Right cardiac atrium (tissue), 5 donors: ENCODE measurements at places on chromosomes 6 and 20. TPM values are rescaled to one million over a fixed set of nuclear protein-coding genes. Genes with fewer than 3 reads are reported as not detected.
A peak's percentile ranks its signal among the peaks of the same experiment; 100 is the strongest.

EGFL8 gene
- 16.9 TPM for total RNA-seq

GRCh38 chr6:146028252-146028795, 538 bp upstream of the GRM1 start:
- peak; percentile 86 for DNase-seq

CST5 gene
- not detected for total RNA-seq

GRCh38 chr6:43181621-43181941, 415 bp upstream of the CUL9 start:
- DNase-seq: no peak

DNA sequence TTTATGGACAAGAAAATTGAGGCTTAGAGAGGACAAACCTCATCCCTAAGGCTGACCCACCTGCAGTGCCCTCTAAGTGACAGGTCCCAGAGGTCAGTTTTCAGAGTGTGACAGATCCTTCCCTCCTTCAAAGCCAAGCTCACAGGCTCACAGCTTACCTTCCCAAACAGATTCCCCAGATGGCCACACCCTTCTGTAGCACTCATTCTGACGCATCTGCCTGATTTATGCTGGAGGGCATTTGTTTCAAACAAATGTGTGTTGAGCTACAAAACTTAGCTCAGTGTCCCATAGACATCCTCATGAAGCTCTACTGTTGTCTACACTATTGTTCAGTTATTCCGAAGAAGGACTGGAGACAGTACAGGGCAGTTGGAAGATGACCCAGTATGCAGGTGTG, 60.6 kb upstream of the RIN2 start:
- DNase-seq: no peak

DNA sequence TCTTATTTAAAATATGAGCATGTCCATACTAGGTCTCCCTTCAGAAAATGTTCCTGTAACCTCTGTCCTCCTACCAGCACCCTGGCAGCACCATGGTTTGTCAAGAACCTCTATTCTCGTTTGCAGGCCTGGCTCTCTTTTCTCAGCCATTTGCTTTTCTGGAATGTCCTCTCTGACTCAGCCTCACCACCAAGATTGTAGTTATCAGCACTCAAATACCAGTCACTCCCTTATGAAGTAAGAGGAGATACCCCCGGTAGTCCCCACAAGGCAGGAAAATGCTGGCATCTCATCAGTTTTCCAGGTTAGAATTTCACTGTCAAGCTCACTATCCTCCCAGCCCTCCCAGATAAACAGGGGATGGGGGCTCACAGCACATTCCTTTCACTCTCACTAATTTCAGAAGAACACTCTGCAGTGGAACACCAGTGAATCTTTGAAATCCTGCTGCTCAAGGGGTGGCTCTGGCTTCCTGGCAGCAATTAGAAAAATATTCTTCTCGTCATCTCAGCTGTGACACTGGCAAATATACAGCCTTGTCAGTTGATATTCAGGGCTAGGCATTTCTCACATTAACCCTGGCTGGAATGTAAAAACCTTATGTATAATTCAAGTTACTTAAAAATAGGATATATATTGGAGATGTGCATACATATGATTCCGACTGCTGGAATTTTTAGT, 129.2 kb downstream of the TBX18 start:
- no peak for DNase-seq

- DNase-seq: no peak
These were observed 9.7 kb downstream of the LINC00237 start for GRCh38 chr20:21096321-21097043.

- no peak for DNase-seq
These were observed 219.0 kb downstream of the HACE1 start for GRCh38 chr6:104640761-104641160.

- DNase-seq: no peak
These were observed 279.5 kb downstream of the LRFN2 start for GRCh38 chr6:40307712-40308111.

MATN4 gene
- total RNA-seq: 0.17 TPM

PRICKLE4 gene
- 2.2 TPM for total RNA-seq

TREML2 gene
- not detected for total RNA-seq

- DNase-seq: no peak
These were observed 36.1 kb downstream of the MDFI start for GRCh38 chr6:41674231-41675000.

DNA sequence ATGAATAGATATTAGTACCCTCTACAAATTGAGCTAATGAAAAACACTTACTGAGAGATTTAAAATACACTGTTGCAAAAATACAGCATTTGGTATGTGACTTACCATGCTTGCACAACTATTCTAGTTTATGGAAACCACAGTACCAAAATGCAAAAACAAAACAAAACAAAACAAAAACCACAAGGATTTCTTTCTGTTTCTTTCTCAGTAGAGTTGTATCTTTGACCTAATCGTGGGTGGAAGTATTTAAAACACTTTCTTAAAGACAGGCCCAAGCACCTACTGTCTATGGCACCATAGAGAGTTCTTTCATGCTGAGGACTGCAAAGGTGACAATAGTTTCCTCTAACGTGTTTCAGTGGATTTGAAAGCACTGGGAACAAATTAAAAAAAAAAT, 95.3 kb upstream of the C6orf118 start:
- DNase-seq: no peak

TSPO2 gene
- total RNA-seq: not detected

- no peak for DNase-seq
These were observed 13.6 kb downstream of the FAM83B start for GRCh38 chr6:54860132-54860531.

- no peak for DNase-seq
These were observed 141.0 kb downstream of the TFAP2C start for GRCh38 chr20:56769921-56770600.

DNA sequence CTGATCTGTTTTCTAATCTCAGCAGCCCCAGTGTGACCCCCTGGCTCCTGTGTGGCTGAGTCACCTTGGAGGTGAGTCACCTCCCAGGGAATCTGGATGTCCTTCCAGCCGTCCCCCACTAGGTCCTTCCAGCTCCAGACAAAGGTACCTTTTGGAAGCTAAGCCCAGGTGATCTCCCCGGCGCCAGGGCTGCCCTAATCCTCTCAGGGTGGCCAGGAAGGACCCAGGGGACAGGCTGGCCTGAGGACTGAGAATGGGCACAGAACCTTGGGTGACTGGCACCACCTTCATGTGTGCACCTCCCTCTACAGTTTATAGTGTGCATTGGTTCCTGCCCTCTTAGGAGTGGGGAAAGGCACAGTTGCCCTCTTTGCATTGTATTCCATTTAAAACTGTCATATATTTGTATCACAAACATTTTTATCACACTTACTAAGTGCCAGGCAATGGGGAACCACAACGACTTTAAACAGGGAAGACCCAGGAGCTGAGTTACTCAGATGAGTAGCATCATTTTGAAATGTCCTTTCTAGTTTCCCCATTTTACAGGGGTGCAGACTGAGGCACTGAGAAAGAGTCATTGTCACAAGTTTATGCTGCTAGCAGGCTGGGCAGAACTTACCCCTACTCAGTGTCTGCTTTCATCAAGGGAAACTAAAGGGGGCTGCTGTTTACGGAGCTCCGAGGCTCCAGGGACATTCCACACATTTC, 2.6 kb upstream of the BPIFB4 start:
- no peak for DNase-seq

KCNG1 gene
- 1.5 TPM for total RNA-seq

TRDN gene
- 360 TPM for total RNA-seq

GRCh38 chr20:15875446-15875845, 697.8 kb downstream of the KIF16B start:
- no peak for DNase-seq

GRCh38 chr6:83998021-83998584, 35.5 kb upstream of the MRAP2 start:
- DNase-seq: no peak

- peak; percentile 71 for DNase-seq
These were observed 904 bp downstream of the B3GALT4 start for GRCh38 chr6:33277663-33278391.

DNA sequence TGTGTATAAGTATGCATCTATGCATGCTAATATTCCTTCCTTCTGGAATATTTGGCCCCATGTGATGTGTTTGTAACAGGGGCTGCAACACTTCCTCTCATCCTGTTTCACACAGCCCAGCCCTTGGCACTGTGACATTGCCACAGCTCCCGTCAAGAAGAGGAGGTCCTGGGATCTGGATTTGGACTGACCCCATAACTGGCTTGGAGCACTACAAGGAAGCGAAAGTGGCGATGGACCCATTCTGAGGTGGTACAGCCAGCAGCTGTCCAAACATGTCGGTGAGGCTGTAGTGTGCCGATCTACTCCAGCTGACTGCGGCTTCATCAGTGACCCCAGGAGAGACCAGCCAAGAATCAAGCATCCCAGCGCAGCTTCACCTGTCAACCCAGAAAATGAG, 18.2 kb downstream of the SYNDIG1 start:
- no peak for DNase-seq

GRCh38 chr6:119848696-119849095, 499.1 kb upstream of the MAN1A1 start:
- DNase-seq: no peak

HINT3 gene
- total RNA-seq: 27.4 TPM

FOXC1 gene
- total RNA-seq: 25.0 TPM

- no peak for DNase-seq
These were observed 88.3 kb upstream of the HTR1E start for GRCh38 chr6:86848986-86849385.

- peak; percentile 47 for DNase-seq
These were observed 5.5 kb upstream of the NTSR1 start for GRCh38 chr20:62702895-62703852.

PERP gene
- total RNA-seq: 34.6 TPM

SLC17A2 gene
- not detected for total RNA-seq

- DNase-seq: peak; percentile 51
These were observed 53.1 kb downstream of the DSTN start for GRCh38 chr20:17622851-17623508.

DNA sequence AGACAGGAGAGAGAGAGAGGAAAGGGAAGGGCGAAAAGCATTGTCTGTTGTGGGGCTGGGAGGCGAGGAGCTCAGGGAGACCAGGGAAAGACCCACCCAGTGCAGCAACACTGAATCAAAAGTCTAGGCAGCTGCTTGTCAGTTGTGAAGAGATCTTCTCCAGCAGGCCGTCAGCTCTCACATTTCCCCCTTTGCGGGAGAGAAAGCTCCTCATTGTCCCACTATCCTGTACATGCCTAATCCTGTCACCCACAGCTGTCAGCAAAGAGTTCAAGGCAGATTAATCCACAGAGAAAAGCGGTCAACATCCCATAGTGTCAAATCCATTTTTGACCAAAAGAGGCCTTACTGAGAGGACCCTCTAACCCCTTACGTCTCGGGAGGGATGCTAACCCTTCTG, 27.3 kb downstream of the RNF182 start:
- no peak for DNase-seq

GRCh38 chr6:14283600-14284235, 166.1 kb downstream of the CD83 start:
- DNase-seq: no peak

FLRT3 gene
- 0.92 TPM for total RNA-seq

MMP24 gene
- total RNA-seq: 0.48 TPM

- no peak for DNase-seq
These were observed 771 bp upstream of the SNAI1 start for GRCh38 chr20:49982072-49982345.

GRCh38 chr6:138592749-138593123, 93.4 kb upstream of the NHSL1 start:
- no peak for DNase-seq

GSS gene
- total RNA-seq: 32.6 TPM

- DNase-seq: no peak
These were observed 119.9 kb downstream of the INSM1 start for GRCh38 chr20:20487811-20488210.

ADGRB3 gene
- 1.5 TPM for total RNA-seq
